Nucleus accumbens (tissue), 56 donors: ENCODE measurements at places on chromosomes 13 and 19.
A peak's percentile ranks its signal among the peaks of the same experiment; 100 is the strongest.

GRCh38 chr13:59730026-59730425 is 433.7 kb downstream of the DIAPH3 start:
- no peak for DNase-seq

- DNase-seq: no peak
These were observed 18.2 kb upstream of the COMP start for GRCh38 chr19:18809149-18809868.

DNA sequence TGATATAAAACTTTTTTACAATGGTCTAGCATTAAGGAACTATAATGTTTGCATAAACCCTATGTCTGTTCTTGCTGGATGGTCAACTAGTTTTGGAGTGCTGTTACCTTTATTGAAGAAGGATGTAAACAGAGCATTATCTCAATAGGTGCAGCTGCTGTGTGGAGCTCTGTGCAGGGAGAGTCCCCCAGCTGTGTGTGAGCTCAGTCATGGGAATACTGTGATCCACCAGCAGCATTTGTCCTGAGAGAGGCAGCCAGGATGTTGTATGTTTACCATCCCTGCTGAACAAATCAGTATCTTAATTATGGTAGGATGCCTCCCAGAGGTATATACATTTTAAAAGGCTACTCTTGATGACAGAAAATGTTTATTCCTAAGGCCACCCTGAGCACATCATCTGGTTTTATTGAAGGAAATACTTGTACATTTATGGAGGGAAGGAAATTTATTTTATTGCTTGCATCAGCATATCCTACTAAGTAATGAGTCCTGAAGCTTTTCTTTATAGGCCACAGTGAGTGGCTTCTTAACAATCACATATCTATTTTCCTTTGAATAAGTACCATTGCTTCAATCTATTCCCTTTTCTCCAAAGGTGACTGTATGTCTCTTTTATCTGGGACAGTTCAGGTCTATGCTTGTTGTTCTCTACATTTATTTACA is 11.7 kb downstream of the RAP2A start:
- no peak for DNase-seq

DNA sequence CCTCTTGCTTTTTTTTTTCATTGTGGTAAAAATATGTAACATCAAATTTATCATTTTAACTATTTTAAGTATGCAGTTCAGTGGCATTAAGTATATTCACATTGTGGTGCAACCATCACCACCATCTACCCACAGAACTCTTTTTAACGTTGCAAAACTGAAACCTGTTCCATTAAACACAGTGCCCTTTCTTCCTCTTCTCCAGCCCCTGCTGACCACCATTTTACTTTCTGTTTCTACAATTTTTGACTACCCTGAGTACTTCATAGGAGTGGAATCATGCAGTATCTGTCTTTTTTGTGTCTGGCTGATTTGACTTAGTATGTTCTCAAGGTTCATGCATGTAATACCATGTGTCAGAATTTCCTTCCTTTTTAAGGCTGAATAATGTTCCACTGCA is 153.1 kb downstream of the FGF9 start:
- no peak for DNase-seq

- no peak for DNase-seq
These were observed 130.5 kb downstream of the LMO7 start for GRCh38 chr13:75766636-75767035.

DNA sequence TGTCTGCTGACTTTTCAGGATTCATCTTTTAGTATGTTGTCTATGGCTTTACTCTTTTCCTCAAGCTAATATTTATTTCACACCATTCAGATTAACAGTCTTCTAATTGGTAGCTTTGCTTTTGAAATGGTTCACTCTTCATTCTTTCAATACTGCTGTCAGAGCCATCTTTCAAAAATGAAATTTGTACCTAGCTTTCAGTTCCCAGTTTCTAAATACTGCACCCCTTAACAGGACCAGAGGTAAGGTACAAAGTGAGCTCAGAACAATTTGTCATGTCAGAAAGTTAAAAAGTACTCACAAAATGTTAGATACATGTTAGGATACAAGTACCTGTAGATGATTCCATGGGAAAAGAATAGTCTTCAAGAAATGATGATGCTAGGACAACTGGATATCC is 83.0 kb downstream of the FNDC3A start:
- DNase-seq: no peak

- no peak for DNase-seq
These were observed 176.4 kb downstream of the FLT1 start for GRCh38 chr13:28318496-28318895.

DNA sequence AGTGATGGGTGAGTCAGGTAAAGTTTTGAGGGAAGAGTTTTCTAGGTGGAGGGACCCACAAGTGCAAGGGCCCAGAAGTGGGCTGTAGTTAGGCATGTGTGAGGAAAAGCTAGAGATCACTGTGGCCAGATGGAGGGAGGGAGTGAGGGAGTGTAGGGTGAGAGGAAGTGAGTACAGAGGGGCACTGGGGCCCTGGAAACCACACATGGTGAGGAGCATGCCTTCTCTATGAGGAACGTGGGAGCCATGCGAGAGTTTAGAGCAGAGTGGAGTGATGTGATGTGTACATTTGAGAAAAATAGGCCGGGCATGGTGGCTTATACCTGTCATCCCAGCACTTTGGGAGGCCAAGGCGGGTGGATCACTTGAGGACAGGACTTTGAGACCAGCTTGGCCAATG is 14.7 kb upstream of the SHKBP1 start:
- DNase-seq: no peak

DNA sequence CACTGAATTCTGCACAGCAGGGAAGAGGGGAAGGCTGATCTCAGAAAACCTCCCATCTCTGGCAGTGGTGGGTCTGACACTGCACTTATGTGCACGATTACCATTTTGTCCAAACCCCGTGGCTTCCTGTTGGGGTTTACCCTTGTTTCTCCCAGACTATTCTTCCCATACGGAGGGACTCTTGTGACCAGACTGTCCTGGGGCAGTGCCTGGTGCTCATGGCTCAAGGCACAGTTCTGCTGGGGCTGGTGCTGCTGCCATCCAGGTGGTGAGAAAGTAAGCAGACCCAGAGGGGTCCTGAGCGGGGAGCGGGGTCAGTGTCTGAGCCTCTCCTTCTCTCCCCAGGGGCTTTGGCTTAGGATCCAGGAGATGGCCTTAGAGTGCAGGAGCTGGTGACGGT is 5.1 kb upstream of the SIGLEC9 start:
- no peak for DNase-seq

DNA sequence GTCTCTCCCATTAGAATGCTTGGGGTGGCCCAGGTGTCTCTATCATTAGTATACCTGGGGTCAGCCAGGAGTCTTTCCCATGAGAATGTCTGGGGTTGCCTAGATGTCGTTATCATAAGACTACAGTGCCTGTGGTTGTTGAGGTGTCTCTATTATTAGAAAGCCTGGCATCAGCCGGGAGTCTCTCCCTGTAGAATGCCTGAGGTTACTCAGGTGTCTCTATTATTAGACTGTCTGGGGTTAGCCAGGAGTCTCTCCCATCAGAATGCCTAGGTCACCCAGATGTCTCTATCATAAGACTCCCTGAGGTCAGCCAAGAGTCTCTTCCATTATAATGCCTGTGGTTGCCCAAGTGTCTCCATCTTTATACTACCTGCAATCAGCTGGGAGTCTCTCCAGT is 1541.1 kb downstream of the UQCRFS1 start:
- DNase-seq: no peak

- no peak for DNase-seq
These were observed 16.0 kb downstream of the ZNF582 start for GRCh38 chr19:56377105-56377924.

- DNase-seq: no peak
These were observed 9.8 kb downstream of the SHISA7 start for GRCh38 chr19:55433292-55433691.

DNA sequence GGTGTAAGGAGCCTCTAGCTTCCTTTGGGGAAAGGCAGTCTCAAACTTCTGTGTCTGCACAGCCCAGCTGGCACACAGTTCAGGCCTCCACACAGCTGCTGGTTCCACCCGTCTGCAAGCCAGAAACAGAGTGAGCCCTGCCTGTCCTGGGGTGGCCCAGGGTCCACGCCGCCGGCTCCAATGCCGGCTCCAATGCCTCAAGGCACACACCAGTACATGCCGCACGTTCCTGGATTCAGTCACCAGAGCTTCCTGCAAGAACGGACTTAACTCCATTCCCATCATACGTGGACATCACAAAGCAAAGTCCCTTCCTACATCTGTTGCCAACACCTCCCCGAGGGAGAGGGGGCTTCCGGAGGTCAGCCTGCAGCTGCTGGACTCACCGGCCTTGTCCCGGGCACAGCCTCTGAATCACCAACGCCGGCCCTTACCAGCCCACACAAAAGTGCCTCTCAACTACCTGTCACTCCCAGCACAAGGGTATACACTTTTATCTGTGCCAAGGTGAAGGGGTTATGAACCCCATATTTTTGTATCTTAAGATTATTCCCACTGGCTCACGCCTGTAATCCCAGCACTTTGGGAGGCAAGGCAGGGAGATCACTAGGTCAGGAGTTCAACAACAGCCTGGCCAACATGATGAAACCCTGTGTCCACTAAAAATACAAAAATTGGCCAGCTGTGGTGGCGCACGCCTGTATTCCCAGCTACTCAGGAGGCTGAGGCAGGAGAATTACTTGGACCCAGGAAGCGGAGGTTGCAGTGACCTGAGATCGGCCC is 8.5 kb downstream of the SH3GL1 start:
- no peak for DNase-seq

- DNase-seq: no peak
These were observed 671.1 kb upstream of the SPRY2 start for GRCh38 chr13:81012031-81012430.

DNA sequence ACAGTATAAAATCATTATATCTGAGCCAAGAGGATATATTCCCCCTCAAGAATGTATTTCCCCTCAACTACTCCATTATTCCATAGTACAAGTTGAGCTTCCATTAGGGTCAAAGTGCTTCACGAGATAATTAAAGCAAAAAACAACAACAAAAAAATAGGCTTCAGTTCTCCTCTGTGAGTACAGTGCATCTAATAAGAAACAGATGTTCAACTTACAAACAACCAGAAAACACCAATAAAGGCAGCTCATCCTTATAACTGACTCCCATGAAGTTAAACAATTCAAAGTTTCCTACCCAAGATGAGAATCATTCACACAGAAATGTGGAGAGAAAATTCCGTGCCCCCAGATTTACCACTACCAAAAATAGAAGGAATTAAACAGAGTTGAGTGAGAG is 854.4 kb downstream of the PCDH9 start:
- no peak for DNase-seq

DNA sequence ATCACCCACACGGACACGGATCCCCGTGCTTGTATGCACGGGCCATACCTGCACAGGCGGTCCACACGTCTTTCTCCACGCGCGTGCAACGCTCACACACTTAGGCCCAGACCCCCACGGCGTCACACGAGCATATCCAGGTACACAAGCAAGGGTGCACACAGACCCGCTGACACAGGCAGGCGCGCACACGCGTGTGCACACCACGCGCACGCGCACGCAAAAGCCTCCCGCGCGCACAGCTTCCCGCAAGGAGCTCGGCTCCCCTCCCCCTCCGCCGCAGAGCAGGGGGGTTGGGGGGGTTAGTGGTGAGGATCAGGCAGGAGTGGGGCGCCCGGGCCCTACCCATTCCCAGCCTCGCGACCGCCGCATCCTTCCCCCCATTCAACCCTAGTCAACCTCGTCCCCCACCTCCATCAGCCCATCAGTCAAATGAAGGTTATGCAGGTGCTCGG is 407 bp downstream of the RAB3A start:
- DNase-seq: peak; percentile 68

- DNase-seq: no peak
These were observed 549.6 kb downstream of the FGF9 start for GRCh38 chr13:22220151-22221135.

GRCh38 chr19:49746206-49746958 is 16.7 kb downstream of the TSKS start:
- DNase-seq: no peak

- no peak for DNase-seq
These were observed 65.1 kb downstream of the FLT1 start for GRCh38 chr13:28429685-28430290.

DNA sequence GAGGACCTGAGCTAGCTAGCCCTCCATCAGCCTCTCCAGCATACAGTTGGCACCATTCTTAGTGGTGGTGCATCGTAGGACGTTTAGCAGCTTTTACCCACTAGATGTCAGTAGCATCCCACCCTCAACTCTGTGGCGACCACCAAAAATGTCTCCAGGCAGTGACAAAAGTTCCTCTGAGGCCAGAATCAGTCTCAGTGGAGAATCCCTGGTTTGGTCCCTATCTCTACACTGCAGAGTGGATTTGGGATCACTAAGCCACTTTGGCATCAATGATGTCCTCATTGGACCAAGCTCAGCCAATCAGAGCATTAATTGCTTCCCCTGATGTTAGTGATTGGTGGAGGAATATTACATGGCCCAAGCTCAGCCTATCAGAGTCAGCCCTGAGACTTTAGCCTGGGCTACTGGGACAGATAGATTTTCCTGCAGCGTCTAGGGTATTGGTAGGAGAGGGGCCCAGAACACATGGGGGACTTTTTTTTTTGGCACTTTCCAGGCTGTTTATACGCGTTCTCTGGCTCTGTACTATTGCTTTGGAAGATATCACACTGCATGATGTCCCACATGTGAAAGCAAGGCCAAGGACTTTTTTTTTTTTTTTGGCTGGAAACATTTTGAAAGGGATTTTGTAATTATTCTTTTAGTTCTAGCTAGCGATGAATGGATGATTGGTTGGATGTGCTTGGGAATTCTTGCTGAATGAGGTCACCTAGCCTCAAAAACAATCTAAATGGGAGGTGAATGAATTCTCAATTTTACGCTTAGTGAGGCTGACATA is 7.0 kb downstream of the TMEM221 start:
- no peak for DNase-seq

DNA sequence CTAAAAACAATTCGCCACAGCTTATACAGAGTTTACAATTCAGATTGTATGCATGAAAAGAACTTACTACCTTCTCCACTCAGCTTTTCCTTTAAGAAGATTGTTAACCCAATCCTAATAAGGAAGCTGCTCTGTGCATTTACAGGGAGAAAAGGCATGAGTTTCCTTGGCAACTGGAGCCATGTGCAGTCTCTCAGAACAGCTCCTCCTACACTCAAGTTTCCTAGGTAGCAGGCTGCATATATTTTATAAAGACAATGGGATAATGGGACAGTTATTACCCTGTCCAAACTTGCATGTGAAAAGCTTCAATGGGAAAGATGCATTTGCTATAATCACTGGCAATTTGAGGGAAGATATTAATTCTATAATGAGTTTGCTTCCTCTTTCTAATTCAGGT is 125.5 kb upstream of the TRPC4 start:
- DNase-seq: no peak

- DNase-seq: no peak
These were observed 61.4 kb downstream of the SLC7A1 start for GRCh38 chr13:29534083-29534482.

- DNase-seq: no peak
These were observed at the start of gene ALOX5AP for GRCh38 chr13:30735025-30735871. Gene ALOX5AP, plus strand, starts transcription at chr13:30735543. Its CDS starts 63 bp downstream, at chr13:30735606.

DNA sequence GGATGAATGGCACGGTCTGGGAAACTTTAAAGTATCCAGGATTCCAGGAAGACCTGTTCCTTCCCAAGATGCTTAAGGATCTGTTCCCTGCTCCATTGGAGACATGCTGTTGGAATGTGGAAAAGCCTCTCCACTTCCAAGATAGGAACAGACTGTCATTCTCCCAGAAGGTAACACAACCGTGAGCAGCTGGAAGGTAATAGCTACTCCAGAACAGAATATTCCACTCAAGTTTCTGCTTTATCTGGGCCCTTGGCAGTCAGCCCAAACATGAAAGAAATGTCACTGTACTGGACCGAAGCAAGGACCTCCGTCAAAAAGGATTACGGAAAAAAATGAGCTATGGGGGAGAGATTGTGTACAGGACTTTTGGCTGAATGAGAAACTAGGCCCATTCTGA is 420.9 kb upstream of the NBEA start:
- DNase-seq: no peak

GRCh38 chr19:32318884-32319520 is 26.4 kb upstream of the ZNF507 start:
- DNase-seq: no peak
